Activated CD4-positive, alpha-beta T cell treated with anti-CD3 and anti-CD28 coated beads, Interleukin-2, amount 50 U/mL, for 1 hour (primary cell): ENCODE measurements at places on chromosomes 3 and 15.

- DNase-seq = no peak
Measured at GRCh38 chr3:1139071-1139470, 46.2 kb downstream of the CNTN6 start.

GRCh38 chr3:156536524-156537316 is 18.2 kb downstream of the SSR3 start:
- no peak for DNase-seq

GRCh38 chr3:65829228-65829627 is 209.5 kb downstream of the MAGI1 start:
- no peak for DNase-seq

GRCh38 chr15:72009222-72009621 is 108.7 kb downstream of the MYO9A start:
- DNase-seq = no peak

DNA sequence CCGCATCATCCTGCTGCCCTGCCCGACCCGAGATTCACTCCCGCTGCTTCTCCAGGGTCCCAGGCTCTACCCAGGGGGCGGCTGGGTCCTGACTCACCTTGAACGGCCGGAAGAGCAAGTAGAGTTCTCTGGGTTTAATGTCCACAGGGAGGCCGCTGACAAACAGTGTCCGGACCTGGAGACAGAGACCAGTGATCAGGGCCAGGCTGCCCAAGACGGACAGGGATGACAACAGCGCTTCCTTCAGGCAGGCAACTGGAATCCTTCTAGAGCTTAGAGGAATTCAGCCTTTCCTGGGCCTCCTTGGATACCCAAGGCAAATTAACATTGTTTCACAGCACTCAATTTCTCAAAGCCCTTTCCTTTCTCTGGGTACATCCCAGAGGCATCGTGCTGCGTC is 23.9 kb downstream of the RBPMS2 start:
- no peak for DNase-seq

DNA sequence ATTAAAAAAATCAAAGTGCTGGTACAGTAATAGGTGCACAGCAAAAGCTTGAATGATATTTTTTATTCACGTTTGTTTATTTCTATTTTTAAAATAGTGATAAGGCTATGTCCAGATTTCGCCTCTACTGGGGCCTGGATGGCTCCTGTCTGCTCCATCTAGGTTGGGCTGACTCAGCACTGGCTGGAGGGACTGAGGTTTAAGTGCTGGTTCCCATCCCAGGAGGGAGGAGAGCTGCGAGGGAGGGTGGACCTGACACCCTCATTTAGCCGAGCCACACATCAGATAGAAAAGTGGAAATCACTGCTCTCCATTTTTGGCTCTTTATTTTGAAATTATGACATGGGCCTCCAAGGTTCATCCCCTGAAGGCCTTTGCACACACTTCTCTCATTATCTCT is 95.4 kb upstream of the AGBL1 start:
- no peak for DNase-seq

DNA sequence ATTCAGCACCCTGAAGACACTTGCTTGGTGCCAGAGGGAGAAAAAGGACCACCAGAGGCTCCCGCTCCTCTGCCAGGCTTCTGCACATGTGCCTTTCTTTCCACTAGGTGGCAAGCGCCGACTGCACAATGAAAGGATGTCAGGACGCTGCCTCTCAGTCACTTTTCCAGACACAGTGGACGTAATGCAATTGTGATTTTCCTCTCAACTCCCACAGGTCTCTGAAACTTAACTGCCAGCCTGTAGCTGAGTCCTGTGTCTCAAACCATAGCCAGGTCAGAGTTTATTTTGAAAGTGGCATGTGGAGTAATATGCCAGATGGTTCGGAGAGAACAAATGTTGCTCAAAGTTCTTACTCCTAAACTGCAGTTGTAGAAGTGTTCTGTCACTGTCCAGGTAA is 162.9 kb downstream of the ITPR1 start:
- DNase-seq = no peak

- DNase-seq = no peak
Measured at GRCh38 chr3:131658115-131658514, 155.3 kb upstream of the MRPL3 start.

DNA sequence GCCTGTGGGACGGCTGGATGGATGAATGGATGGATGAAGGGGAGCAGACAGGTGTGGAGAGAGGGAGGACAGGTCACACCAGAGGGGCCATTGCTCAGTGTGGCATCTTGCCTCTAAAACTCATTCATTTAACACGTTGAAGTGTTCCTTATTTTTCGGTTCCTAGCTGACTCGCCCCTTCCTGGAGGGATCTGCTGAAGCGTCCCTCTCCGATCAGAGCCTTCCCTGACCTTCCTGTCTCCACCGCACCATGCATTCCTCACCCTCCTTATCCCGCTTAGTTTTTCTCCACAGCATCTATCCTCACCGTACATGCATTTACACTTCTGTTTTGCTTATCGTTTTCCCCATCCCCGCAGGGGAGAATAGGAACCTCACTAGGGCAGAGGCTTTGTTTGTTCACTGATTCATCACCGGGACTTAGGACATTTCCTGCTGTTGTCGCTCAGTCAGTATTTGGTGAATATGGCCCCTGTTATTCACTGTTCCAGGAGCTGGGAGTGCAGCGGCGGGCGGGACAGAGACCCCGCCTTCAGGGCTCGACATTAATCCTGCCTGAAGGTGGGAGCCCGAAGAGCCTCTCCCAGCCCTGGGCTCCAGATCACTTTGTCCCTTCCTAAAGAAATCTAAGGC is 32.0 kb downstream of the FOXL2 start:
- no peak for DNase-seq

GRCh38 chr3:107868449-107868848 is 222.4 kb downstream of the CD47 start:
- no peak for DNase-seq

GRCh38 chr3:123782488-123782887 is 101.6 kb downstream of the MYLK start:
- no peak for DNase-seq

GRCh38 chr15:70236341-70237086 is 138.8 kb upstream of the TLE3 start:
- no peak for DNase-seq

GRCh38 chr3:29186131-29186599 is 94.7 kb upstream of the RBMS3 start:
- no peak for DNase-seq

DNA sequence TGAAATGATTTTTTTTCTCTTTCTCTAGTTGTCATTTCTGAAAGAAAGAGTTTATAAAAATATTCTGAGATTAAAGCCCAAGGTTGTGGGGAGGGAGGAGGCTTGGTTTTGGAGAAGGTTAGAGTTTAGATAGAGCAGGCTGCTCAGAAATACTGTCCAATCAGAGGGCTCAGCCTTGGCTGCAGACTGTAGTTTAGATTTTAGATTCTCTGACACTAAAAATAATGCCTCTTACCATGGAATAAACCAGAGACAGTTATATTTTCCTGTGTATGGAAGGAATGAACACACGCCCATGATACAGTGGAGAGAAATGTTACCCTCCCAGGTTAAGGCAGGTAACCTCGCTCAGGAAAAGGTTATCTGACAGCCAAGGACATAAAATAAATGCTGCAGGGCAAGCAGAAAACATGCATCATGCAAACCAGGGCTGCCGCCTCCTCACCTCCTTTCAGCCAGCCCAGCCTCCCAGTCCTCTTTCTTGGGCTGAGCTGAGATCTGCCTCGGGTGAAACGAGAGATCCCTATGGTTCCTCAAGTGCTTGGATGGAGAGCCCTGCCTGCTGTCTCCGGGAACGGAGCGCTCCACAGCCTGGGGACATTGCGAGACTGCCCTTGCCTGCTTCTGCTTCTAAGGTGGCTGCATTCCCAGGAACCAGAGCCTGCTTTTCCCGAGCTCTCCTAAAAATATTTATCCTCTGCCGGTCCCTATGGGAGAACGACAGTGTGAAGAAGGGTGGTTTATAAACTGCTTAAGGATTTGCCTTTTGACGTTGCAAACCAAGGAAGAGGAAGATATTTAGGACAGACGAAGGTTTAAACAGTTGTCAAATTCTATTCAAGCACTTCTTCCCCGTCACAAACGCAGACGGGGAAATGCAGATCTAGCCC is 848 bp downstream of the NCEH1 start:
- no peak for DNase-seq

- no peak for DNase-seq
Measured at GRCh38 chr15:57171426-57171825, 204.9 kb upstream of the CGNL1 start.

- no peak for DNase-seq
Measured at GRCh38 chr3:82736696-82737277, 975.3 kb upstream of the GBE1 start.

GRCh38 chr3:53181024-53181371 is 20.0 kb downstream of the PRKCD start:
- no peak for DNase-seq

DNA sequence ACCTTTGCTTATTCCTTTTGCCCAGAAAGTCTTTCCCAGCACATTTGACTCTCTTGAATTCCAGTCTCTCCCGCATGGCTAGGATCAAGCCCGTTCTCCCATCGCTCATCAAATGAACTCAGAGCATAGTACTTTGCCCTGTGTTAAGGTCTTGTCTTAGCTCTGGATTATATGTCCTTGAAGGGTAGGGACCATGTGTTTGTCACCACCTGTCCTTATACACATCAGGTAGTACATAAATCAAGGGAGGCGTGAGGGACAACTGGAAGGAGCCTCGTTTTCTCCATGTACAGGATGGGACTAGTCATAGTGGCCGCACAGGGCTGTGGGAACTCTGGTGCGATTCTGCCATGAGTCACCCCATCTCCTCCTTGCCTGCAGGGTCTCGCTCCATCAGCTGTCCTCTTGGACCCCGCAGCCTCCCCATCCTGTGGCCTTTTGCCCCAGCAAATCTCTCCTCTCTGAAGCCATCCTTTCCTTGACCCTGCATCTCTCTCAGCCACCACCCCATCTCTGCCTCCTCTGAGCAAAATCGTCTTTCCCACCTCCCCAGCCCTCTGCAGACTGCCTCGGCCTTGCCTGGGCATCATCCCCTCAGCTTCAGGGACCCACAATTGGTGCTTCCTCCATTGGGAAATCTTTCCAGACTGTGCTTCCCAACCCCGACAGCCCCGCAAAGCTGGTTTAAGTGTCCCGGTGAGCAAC is 33.4 kb upstream of the RAB6B start:
- DNase-seq = no peak

DNA sequence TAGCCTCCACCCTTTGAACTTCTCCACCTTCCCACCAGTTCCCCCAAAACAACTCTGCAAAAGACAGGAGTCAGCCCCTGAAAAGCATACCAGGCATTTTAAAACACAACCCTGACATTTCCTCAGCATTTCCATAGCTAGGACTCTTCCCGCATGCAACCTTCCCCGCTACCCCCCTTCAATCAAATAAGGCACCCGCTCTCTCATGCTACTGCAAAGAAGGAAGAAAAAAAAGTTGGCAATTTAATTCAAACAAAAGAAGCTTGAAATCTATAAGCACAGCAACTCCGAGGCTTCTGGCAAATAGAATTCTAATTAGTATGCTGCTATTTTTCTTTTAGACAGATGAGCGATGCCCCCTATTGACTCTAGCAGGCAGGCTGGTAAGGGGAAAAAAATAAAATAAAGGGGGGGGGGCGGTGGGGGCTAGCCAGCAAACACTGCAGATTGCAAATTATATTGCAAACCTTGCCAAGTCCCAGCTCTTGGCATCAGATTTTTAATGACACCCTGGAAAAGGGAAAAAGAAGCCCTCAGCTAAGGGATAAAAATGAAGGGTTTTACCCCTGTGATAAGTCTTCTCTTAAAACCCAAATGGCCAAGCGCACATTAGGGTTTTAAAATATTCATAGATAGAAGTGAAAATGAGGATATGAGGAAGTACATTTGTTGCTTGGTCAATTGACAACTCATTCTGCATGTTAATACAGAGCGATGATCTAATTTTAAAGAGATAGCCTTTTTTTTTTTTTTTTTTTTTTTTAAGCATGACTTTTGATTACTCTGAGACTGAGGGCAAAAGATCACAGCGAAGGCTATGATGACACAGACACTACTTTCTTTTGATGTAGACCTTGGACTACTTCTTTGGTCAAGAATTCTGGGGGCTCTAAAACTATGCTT is 255.2 kb downstream of the NR2F2 start:
- DNase-seq = no peak

- no peak for DNase-seq
Measured at GRCh38 chr15:96670389-96670788, 339.9 kb downstream of the NR2F2 start.

GRCh38 chr3:158121295-158121694 is 11.4 kb downstream of the RSRC1 start:
- DNase-seq = no peak

DNA sequence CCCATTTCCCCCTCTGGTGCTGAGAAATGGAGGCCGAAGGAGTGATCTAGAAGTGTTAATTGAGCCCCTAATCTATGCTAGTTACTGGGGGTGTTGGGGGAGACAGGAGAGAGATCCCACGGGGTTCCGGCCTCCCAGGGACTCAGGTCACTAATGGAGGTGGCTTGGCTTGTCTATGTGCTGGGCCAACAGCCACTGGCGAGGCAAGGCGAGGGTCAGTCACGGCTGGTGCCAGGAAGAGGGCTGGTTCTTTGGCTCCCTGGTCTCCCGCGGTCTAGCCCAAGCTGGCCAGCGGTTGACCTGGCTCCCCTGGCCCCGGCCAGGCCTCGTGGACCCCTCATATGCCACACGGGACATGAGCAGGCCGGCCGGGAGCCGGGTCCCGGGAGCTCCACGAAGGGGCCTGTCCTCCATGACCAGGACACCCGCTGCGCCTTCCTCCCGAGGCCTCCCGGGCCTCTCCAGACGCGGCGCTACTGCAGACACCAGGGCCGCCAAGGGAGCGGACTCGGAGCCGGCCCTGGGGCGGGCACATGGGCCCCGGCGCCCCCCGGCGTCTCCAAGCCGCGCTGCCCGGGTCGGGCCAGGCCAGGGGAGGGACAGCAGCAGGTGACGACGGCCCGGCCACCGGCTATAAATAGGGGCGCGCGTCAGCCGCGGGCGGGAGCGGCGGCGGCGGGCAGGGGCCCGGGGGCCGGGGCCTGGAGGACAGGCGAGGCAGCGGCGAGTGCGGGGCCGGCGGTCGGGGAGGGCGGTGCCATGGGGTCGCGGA is at the start of gene ALPK3:
ALPK3 (plus strand) TSS at position 663 of the 772 bp plus-strand sequence; CDS start at position 760, 97 bp downstream.
- DNase-seq = no peak

DNA sequence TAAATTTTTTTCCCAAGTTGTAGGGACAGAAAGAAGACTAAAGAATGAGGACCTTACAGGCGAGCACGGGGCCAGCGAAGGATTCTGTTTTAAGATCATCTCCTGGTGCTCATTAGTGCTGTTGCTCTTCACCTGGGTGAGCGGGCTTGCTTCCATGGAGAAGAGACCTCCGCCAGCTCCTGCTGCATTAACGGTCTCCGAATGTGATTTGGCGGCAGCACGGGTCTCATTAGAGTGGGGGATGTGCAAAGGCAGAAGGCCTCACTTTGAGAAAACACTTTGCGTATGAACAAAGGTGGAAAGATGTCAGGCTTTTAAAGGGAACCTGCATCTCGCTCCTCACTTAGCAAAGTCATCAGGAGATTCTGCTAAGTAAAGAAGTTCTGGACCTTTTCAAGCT is 753.4 kb upstream of the CFAP20DC start:
- DNase-seq = no peak
